Left kidney (tissue), 8 donors: ENCODE measurements at places on chromosomes 13 and 19. TPM values are rescaled to one million over a fixed set of nuclear protein-coding genes. Genes with fewer than 3 reads are reported as not detected.

DNA sequence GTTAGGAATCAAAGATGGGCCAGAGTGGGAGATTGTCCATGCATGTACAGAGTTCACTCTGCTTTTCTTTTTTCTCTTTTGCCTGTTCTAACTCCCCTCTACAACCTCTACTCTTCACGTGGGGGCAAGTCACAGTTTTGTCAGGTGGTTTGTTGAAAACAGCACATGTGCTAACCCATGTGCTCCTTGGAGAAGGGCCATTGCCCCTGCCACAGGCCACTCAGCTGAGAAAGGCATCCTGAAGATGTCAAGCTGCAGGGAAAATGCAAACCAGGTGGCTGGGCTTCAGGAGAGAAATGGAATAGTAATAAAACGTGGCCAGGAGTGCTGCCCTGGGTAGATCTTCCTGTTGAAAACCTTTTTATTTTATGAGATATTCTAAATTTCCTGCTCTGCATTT lies 35.3 kb upstream of the SLC10A2 start:
- peak; percentile 1 for DNase-seq

- no peak for DNase-seq
Measured at GRCh38 chr13:43874504-43875092, 4.9 kb downstream of the CCDC122 start.

- peak; percentile 3 for DNase-seq
Measured at GRCh38 chr13:76048675-76049375, 412.7 kb downstream of the LMO7 start.

DNA sequence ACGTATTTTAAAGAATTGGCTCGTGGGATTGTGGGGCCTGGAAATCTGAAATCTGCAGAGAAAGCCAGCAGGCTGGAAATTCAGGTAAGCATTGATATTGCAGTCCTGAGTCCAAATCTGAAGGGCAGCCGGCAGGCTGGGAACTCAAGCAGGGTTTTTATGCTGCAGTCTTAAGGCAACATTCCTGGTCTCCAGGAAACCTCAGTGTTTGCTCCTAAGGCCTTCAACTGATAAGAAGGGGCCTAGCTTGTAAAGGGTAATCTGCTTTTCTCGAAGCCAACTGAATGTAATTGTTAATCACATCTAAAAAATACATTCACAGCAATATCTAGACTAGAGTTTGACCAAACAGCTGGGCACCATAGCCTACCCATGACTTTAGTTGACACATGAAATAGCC lies 154.4 kb downstream of the EFNB2 start:
- DNase-seq = no peak

DNA sequence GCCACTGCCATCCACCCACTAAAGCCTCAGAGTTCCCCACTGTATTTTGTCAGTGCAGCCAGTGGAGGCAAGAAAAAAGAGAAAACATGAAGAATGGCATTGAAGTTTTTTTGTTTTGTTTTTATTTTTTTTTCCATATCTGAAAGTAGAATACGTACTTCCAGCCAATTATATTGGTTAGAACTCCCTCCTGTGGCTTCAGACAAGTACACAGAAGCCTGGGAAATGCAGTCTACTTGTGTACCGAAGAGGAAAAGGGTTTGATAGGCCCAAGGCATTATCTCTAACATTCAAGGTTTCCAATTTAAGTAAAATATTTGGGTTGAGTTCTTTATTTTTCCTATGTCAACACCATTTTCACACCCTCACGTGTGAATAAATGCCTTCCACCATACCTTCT lies 696.2 kb upstream of the GPC6 start:
- DNase-seq = no peak

DNA sequence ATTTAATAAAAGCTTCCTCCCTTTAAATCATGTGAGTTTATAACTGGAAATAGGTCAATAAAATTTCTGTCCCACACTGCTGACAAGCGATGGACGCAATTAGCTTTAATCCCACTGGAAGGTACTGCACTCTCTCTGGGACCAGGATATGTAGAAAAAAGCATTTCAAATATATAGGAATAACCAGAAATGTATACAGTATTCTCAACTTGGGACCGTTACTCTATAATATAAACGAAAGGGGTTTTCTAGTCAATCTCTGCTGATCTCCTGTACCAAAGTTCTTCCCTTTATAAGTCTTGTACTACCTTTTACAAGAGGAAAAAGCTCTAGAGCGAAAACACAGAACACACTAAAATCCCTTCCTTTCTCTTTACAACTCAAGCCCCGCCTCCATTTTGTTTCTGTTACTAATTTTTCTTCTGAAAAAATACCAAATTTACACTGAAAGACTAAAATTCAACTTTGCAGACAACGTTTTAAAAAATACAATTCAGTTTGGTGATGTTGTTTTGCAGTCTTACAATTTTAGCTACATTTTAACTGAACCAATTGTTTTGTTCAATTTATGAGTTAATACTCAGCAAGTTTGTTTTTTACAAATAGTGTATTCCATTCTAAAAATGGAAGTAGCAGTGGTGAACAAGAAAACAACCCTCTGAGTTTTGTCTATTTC lies 1.7 kb upstream of the USPL1 start:
- DNase-seq = peak; percentile 75

- peak; percentile 88 for DNase-seq
Measured at GRCh38 chr19:50203281-50204080, at the start of gene MYH14. TSS of gene MYH14 (plus strand) at chr19:50203622. CDS start at chr19:50210366, 6,744 bp downstream.

GRCh38 chr19:34041925-34042521 lies 130.3 kb upstream of the LSM14A start:
- DNase-seq = peak; percentile 28

- DNase-seq = peak; percentile 26
Measured at GRCh38 chr13:99982036-99982730, 599 bp downstream of the ZIC2 start.

- DNase-seq = no peak
Measured at GRCh38 chr13:104357672-104358354, 1291.6 kb upstream of the SLC10A2 start.

LILRB2 gene
- 0.45 TPM for polyA plus RNA-seq

GDF15 gene
- polyA plus RNA-seq = 4.2 TPM
